Osteoblast (primary cell): ENCODE measurements at places on chromosomes 6 and 20.

DNA sequence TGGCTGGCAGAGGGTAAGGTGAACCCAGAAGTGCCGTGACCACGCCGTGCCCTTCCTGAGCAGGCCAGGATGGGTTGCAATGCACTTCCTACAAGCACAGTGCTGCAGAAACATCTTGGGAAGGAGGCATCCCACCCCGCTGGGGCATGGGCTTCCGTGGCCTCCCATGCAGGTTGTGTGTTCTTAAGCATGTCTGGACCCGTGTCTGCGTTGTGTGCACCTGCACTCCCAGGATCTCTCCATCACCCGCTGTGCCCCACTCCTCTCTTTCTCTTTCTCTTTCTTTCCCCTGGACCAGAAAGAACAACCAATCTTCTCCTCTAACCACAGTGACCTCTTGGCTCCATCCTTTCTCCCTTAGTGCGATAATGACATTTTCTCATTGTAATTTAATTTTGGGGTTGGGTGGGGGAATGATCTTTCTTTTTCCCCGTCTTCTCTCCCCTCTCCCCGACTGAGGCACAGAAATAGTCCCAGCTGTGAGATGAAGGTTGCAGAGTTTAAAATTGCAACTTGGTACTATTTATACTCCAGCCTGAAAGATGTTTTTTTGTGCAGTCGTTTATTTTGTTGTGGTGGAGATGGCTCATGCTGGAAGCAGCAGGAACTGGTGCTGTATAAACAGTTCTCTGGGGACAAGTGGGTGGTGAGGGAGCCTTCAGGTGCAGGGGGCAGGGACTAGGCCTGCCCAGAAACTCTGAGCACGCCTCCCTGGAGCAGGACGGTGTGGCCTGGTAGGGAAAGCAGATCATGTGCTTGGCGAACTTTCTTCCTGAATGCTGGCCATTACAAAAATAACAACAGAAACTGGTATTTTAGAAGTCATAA is 20.5 kb downstream of the BCAS4 start:
- peak; percentile 92 for DNase-seq

DNA sequence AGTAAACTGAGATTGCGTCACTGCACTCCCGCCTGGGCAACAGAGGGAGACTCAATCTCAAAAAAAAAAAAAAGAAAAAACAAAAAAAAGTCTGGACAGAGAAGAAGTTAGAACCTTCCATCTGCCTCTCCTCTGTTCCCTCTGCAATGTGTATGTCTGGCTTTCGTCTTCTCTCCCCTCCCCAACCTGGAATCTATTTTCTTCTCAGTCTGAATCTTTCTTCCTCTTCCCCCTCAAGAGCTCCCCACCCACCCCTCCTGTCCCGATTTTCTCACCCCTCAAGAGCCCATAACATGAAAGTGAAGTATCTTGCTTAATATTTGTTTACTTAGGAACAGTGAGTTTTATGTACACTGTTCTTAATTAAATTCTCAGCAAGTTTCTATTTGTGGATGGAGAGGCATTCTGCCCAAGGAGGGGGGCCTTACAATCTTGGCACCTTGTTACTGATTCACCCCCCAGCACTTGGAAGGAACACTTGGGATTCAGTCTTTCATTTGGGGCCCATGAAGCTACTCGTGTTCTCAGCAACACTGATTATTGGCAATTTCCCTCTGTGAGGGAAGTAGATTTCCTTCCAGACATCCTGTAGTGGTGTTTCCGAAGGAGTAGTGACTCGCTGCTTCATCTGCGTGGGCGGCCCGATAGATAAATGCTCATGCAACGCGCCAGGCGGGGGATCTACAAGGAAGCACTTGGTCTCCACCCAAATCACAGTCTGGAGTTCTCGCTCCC is 69.3 kb upstream of the SRSF6 start:
- DNase-seq: no peak

DNA sequence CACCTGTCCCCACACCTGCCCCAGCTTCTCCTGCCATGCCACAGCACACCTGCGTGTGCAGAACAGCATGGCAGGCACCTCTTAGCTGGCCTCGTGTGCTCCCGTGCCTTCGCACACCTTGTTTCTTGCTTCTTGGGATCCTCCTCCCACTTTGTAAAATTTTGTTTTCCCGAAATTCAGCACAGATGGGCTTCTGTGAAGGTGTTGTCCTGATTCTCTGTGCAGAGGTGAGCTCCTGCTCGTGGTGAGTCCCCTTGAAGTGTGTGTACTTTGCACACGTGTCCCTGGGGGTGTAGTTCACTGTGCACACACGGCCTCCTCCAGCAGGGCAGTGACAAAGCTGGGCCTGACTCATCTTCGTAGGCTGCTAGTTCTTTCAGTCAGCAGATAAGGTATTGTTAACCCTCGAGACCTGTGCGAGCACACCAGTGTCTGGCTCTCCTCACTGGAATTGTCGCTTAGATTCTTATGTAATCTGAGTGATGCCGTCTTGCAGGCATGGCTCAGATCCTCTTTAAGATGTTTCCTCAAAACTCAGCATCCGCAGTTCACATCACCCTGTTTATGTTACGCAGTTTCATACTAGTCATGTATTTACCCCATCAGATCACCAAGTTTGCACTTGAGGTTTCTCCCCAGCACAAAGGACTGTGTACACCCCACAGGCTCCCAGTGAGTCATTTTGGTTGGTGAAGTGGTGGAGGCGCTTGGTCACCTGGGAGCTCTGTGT is 77.7 kb downstream of the CDYL start:
- DNase-seq: peak; percentile 55

- DNase-seq: no peak
Observed at GRCh38 chr20:50475681-50476292, 34.4 kb upstream of the PTPN1 start.

DNA sequence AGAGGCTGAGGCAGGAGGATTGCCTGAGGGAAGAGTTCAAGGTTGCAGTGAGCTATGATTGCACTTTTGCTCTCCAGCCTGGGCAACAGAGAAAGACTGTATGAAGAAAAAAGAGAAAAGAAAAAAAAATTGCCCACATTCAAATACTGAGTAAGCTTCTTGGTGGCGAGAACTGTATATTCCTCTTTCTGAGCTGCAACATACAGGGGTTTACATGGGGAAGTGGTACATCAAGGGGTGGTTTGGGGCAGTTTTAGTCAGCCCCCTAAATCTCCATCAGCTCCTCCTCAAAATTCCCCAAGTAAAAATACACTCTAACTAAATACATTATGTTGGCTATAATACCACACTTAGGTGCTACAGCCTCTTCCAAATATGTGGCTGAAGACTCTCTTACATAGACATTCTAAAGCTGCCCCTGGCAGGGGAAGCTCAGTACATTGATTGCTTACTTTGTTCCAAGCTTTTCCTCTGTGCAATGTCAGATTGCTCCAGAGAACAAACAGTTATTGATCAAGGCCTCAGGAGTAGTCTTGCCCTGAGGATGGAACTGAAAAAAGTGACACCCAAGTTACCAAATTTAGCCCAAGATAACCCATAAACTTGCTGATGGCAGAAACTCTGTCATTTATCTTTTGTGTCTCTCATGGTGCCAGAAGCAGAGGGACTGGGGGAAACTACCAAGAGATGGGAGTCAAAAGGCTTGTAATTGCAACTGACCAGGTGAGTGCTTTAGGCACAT is 107.4 kb upstream of the RIPOR2 start:
- no peak for DNase-seq

DNA sequence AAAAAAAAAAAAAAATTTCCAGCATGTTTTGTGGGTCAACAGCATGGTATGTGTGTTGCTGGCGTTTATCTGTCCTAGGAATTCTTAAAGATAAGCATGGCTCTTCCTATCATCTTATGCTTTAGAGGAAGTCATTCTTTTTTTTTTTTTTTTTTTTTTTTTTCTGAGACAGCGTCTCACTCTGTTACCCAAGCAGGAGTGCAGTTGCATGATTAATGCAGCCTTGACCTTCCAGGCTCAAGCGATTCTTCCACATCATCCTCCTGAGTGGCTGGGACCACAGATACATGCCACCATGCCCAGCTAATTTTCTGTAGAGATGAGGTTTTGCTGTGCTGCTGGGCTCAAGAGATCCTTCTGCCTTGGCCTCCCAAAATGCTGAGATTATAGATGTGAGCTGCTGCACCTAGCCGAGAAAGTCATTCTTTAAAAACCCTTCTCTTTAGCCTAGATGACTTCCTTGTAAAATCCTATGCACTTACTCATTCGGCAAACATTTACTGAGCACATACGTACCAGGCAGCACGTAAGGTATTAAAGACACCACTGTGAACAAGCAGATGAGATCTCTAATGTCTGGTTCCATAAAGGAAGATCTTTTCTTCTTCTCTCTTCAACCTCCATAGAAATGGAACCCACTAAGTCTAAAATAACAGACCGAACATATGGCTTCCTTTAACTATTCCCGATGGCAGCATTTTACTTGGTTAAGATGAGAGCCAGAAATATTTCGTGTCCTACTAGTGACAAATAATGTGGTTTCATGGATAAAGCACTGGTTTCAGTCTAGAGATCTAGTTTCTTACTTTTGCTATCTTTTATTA is 122.4 kb downstream of the RIN2 start:
- no peak for DNase-seq

GRCh38 chr20:45010399-45010828 is 44.1 kb downstream of the STK4 start:
- peak; percentile 23 for DNase-seq

DNA sequence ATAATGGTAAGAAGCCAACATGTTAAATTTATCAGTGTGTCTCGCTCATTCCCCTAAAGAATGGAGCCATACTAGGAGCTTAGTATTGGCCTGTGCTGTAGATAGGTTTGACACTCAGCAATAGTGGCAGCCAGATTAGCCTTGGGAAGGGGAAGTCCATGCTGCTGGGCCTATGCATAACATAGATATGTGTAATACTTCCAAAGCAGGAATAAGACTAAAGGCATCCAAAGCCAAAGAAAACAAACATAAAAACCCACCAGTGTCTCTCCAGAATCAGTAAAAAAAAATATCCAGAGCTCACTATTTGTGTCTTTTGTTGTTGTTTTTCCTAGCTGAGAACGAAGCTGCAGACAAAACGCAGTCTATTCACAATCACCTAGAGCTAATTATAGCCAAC is 104.2 kb upstream of the STXBP5 start:
- DNase-seq: peak; percentile 71

- peak; percentile 19 for DNase-seq
Observed at GRCh38 chr6:28003661-28004060, 46.6 kb downstream of the OR2B6 start.

GRCh38 chr20:51404297-51405060 is 138.0 kb downstream of the NFATC2 start:
- DNase-seq: no peak

DNA sequence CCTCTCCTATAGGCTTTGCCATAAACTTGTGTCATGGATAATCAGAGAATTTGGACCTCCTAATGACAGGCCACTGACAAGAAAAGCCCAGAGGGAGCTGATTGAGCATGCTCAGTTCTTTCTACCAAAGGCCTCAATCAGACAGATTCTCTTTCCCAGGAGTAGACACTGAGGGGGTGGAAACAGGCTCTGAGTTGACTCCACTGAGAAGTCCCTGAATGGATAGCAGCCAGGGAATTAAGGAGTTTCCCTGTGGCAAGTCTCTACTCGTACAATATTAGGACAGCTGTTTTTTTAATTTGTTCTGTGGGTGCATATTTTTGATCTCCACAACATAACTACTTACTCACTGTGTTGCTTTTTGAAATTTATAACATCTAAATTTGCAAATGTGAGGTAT is 63.3 kb downstream of the SLC16A10 start:
- DNase-seq: no peak

GRCh38 chr6:2396042-2396657 is 150.7 kb upstream of the GMDS start:
- no peak for DNase-seq

GRCh38 chr20:53466279-53466678 is 127.4 kb downstream of the ZNF217 start:
- no peak for DNase-seq

- no peak for DNase-seq
Observed at GRCh38 chr20:23530937-23531567, 37.2 kb downstream of the CST9L start.

DNA sequence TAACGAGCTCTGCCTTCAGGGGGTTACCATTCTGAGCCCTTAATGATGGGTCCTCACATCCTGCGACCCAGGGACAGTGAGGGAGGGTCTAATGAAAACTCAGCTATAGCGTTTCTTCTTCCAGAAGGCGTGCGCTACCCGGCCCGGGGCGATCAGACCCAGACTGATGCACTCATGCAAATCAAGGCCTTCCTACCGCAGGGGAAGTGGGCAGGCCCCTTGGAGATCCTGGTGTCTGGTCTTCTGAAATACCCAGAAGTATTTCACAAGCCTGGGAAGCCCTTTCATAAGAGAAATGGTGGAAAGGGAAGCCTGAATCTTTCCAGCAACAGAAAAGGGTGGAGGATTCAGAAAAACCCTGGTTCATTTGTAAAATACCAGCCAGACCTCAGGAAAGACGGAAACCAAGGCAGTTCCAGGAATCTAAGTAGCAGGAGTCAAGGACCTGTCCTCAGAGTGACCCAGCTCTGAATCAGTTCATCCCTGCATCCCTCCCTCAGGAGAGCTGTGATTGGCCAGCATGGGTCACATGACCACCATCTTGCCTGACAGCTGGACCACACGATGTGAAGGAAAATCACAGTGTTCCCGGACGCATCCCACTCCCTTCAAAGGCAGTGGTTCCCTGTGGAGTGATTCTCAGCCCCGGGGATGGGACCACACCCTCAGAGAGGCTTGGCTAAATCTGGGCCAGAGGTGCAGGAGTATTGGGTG is 12.7 kb downstream of the BFSP1 start:
- peak; percentile 90 for DNase-seq

DNA sequence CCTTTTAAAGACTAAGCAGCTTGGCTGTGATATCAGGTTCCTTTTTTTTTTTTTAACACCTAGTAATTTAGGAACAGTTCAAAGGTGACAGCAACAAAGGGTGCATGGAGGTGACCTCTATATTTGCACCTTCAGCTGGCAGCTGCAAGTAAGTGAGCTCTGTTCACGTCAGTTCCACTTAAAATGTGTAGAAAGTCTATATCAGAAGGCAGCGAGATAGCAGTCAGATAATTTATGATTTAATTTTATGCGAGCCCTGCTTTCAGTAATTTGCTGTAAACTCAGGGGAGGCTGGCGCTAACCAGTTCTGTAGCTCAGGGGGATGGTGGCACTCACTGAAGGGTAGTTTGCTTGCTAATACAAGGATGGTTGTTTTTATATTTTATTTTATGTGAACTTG is 602.8 kb upstream of the MMS22L start:
- no peak for DNase-seq

DNA sequence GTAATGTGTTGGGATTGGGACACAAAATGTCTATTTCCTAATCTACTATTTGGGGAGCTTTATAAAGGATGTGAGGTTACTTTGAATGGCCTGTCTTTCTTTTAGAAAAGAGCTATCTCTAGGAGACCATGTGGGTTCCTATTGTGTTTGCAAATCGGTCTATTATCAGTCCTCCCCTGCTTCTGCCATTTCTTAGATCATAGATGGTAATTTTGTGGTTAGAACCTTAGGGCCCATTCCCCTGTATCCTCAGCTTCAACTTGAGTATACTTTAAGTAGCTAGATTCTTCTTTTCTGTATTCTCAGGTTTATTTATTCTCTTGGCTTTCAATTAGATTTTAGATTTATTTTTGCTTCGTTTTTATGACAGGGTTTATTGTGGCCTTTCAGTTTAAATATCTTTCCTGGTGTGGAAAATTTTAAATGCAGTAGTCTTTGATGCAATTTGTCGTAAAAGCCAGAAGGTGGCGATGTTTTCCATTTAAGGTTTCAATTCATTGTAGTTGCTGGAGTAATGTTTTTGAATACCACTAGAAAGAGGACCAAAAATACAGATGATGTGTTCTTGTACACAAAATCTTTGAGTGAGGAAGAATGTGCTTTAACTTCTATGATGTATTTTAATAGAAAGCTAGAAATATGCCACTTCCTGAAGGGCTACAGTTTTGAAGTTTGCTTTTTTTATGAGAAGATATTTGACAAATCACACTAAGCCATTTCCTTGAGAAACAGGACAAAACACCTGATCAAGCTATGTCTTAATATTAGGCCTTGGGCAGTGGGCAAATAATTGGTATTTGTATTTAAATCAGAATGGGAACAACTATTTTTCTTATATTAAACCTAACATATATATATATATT is 20.3 kb downstream of the TBPL1 start:
- DNase-seq: no peak
